ENCODE measurements at places on chromosomes 12 and 14.

GRCh38 chr12:62916632-62917425 lies 18.1 kb downstream of the PPM1H start:
- no peak for DNase-seq

- no peak for DNase-seq
Measured at GRCh38 chr12:130818272-130818634, 20.8 kb downstream of the STX2 start.

GRCh38 chr14:76894308-76894707 lies 68.1 kb downstream of the LRRC74A start:
- no peak for DNase-seq

DNA sequence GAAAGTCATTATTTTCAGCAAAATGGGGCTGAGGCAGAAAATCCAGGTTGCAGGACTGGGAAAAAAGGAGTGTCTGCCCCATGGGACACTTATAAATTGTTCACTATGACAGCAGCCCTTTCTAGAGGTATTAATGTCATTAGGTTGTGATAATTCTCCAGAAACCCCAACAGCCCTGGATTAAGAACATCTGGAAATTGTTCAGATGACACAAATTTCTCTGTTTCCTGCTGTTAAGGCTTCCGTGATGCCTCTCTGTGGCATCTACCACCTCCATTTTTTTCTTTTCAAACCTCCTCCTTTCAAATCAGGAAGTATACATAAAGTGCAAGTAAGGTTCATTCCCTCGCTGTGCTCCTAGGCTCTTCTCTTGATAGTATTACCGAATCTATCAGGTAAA lies 25.6 kb downstream of the EGLN3 start:
- no peak for DNase-seq

DNA sequence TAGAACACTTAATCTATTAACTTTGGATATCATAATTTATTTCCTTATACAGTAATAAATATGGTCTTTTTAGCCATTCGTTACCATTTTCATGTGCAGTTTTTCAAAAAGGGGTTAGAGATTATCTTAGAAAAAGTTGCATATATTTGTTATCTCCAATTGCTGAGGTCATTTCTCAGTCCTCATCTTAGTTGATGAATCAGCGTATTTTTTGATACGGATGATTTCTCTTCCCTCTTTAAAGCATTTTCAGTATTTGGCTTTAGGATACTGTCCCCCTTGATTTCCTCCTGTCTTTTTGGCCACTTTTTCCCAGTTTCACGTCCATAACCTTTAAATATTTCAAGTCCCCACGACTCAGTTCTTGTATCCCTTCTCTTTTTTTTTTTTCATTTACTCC lies 21.8 kb downstream of the DNAL1 start:
- no peak for DNase-seq

GRCh38 chr14:68718023-68718990 lies 74.6 kb downstream of the ZFP36L1 start:
- no peak for DNase-seq
